Central memory CD8-positive, alpha-beta T cell (primary cell): ENCODE measurements at places on chromosomes 5 and 9.

DNA sequence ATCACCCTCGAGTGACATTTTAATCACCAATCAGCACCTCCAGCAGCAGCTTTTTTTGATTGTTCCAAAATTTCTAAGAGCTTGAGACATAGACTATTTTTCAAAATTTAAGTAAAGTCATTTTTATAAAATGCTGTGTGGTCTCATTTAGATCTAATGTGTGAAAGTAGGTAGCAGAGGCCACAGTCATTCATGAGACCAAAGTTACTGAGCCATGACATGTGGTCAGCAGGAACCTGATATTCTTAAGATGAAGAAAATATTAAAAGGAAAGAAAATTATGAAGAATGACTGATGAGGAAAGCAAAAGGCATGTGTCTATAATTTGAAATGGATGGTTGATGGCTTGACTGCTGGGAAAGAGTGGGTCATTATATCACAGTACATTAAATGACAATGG is 7.2 kb downstream of the FREM1 start:
- no peak for DNase-seq
- no peak overlapping the region for H3K4me3 ChIP-seq
- no peaks in the 10 kb centered on the region for H3K36me3 ChIP-seq
- no peaks in the 10 kb centered on the region for H3K27me3 ChIP-seq
- no peaks in the 10 kb centered on the region for H3K4me1 ChIP-seq
- no peak overlapping the region for H3K27ac ChIP-seq

- no peak overlapping the region for H3K27ac ChIP-seq
- no peaks in the 10 kb centered on the region for H3K4me1 ChIP-seq
- DNase-seq = no peak
- H3K4me3 ChIP-seq = no peak overlapping the region
- H3K27me3 ChIP-seq = no peaks in the 10 kb centered on the region
- no peaks in the 10 kb centered on the region for H3K36me3 ChIP-seq
Measured at GRCh38 chr5:87868792-87869191, 399.9 kb downstream of the TMEM161B start.

DNA sequence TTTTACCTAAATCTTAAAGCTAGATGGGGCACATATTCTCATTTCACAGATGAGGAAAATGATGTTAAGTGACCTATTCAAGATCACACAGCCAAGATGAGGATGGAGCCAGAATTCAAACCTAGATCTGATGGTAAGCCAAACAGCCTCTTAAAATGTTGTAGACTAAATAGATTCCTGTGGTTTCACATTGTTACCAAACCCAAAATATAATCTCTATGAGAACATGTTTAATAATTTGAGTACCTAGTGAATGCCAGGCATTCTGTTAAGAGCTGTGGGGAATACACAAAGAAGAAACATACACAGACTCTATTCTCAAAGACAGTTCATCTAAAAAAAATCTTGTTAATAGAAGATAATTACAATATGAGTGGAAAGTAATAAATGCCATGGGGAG is 25.2 kb downstream of the HOMER1 start:
- H3K27ac ChIP-seq = no peak overlapping the region
- H3K27me3 ChIP-seq = no peaks in the 10 kb centered on the region
- no peaks in the 10 kb centered on the region for H3K4me1 ChIP-seq
- DNase-seq = no peak
- H3K36me3 ChIP-seq = no peaks in the 10 kb centered on the region

DNA sequence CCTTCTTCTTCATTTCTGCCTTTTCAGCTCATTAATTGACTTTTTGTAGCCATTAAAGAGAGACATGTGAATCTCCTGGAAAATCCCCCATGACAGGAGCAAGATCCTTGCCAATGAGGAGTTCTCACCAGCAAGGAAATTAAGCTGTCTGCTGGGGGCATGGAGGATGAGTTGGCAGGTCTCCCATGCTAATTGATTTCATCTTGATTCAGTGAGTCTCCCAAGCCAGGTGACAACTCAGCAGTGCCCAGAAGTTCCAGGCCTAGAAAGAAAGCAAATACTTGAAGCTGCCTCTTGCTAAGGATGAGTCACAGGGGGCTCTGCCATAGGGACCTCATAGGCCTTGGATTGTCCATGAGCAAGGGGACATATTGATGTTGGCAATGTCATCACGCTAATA is 30.0 kb upstream of the ADRA1B start:
- no peak overlapping the region for H3K4me3 ChIP-seq
- DNase-seq = no peak
- H3K36me3 ChIP-seq = no peaks in the 10 kb centered on the region
- H3K4me1 ChIP-seq = no peaks in the 10 kb centered on the region
- peaks cover 58% of the 10 kb centered on the region for H3K27me3 ChIP-seq

- H3K4me3 ChIP-seq = no peak overlapping the region
- H3K4me1 ChIP-seq = no peaks in the 10 kb centered on the region
- DNase-seq = no peak
- no peaks in the 10 kb centered on the region for H3K36me3 ChIP-seq
Measured at GRCh38 chr5:104199771-104200170, 637.2 kb upstream of the NUDT12 start.

DNA sequence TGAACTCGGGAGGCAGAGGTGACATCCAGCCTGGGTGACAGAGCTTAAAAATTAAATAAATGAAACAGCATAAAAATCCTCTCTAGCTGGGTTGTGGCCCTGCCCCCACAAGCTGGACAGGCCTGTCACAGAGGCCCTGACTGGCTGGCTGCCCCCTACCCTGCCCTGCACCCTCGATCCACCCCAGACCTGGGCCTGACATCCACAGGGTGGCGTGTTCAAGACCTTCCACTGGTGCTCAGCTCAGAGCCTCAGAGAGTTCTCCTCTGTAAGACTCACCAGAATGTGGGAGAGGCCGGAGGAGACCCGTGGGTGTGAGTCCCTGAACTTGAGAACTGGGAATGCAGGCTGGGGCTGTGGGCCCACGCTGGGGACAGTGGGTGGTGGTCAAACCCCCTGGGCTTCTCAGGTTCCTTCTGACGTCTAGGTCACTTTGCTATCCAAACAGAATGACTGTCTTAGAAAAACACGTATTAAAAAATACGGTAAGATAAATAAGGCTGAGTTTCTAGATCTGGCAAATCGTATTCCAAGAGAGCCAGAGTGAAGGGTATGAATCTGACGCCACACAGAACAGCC is 9.7 kb upstream of the WDR38 start:
- H3K27ac ChIP-seq = no peak overlapping the region
- H3K27me3 ChIP-seq = peaks cover 9% of the 10 kb centered on the region
- H3K4me1 ChIP-seq = no peaks in the 10 kb centered on the region

DNA sequence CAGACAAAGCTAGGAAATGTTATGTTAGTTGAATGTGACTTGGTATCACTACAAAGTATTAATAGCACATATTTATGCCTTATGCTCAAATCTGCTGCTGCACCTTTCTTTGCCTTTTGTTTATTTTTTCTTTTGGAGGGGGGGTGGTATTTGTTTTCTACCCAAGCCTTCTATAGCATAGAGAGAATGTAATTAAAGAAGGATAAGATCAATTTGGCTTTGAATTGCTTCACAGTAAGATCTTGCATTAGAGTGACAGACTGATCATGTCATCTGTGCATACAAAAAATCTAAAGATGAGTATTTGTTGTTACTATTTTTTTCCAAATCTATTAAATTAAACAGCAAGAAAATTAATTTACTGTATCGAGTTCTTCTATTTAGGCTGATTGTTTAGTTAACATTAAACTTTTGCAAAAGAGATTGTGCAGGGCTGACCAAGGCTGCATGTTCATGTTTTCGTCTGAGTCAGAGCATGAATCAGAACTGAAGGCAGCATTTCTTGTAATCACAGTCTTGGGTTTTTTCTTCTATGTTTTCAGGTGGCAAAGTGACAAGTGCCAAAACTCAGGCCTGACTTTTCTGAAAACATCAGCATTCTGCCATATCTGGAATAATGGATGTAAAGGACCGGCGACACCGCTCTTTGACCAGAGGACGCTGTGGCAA is 1007.1 kb upstream of the WWC1 start:
- no peak for DNase-seq
- no peak overlapping the region for H3K27ac ChIP-seq
- H3K27me3 ChIP-seq = no peaks in the 10 kb centered on the region

- H3K27ac ChIP-seq = no peak overlapping the region
- H3K27me3 ChIP-seq = no peaks in the 10 kb centered on the region
- H3K36me3 ChIP-seq = peaks cover 3% of the 10 kb centered on the region
Measured at GRCh38 chr5:124651663-124652513, 94.6 kb downstream of the ZNF608 start.

DNA sequence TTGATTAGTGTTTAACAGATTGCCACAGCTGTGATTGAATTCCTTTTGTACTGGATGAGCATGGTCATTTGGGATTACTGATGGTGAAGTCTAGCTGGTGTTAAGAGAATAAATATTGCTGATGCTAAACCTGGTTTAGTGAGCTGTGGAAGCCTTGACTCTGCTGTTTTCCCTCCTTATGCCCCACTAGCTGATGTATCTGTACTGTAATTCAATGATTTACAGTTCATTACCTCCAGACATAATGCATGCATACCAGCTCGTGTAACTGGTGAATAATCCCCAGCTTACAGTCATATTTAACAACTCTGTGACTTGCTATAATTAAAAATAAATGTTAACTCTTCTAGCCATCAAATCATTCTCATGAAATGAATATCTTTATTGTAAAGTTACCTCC is 1.7 kb upstream of the CMYA5 start:
- no peaks in the 10 kb centered on the region for H3K27me3 ChIP-seq
- no peak overlapping the region for H3K4me3 ChIP-seq
- H3K4me1 ChIP-seq = peaks cover 10% of the 10 kb centered on the region
- H3K27ac ChIP-seq = no peak overlapping the region
- peaks cover 31% of the 10 kb centered on the region for H3K36me3 ChIP-seq
- no peak for DNase-seq

DNA sequence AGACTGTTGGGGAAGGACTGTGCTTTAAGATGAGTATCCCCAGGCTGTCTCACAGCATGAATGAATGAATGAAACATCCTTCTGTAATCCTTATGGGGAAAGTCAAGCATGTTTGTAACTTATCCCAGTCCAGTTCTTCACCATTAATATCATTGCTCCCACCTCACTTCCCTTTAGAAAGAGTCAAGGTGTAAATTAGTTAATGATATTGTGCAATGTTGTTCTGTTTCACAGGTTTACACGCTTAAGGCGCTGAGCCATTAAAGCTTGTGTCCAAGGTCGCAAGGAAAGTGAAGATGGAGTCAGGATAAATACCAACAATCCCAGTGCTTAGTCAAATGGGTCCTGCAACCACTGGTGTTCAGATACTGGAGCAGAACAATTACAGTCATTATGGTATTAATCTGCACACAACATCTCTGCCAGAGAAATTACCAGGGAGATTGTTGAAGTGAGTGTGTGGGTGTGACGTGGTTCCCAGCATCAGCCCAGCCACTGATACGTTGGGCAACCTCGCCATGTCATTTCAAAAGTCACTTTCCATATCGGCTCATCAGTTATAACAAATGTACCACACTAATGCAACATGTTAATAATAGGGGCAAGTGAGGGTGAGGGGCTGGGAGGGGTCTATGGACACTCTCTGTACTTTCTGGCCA is 1.5 kb upstream of the MYO10 start:
- H3K4me3 ChIP-seq = peak overlapping the region; percentile 25
- peaks cover 51% of the 10 kb centered on the region for H3K27me3 ChIP-seq
- no peaks in the 10 kb centered on the region for H3K36me3 ChIP-seq
- no peak for DNase-seq
- no peak overlapping the region for H3K27ac ChIP-seq

- H3K36me3 ChIP-seq = no peaks in the 10 kb centered on the region
- DNase-seq = no peak
- no peak overlapping the region for H3K4me3 ChIP-seq
- H3K4me1 ChIP-seq = peaks cover 28% of the 10 kb centered on the region
- H3K27me3 ChIP-seq = peaks cover 85% of the 10 kb centered on the region
Measured at GRCh38 chr9:1052365-1053281, 2.5 kb downstream of the DMRT2 start.

DNA sequence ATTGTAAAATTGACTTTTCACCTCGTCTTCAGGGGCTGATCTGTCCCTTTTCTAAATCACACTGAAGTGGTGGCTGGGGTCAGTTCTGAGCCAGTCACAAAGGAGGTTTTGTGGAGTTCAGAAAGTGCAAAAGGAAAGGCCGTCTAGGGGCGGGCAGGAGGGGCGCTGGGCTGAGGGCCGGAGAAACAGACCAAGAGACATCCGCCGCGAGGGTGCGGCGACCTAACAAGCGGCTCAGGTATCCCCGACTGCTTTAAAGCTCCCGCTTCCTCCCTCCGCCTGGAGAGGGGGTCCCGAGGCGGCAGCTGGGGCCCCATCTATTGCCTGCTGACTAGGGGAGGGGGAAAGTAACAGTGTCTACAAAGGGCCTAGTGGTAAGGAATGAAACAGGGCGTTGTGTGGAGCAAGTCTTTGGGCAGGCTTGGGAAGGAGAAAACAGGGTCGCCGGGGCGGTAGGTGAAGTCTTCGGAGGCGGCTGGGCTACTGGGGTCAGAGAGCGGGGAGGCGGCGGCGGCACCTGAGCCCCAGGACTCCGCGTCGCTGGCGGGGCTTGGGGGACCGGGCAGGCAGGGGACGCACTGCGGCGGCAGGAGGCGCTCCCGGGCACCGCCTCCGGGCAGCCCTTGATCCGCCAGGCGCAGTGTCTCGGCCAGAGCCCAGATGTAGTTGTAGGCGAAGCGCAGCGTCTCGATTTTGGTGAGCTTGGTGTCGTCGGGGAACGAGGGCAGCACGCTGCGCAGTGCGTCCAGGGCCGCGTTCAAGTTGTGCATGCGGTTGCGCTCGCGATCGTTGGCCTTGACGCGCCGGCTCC is 950 bp downstream of the NEUROG1 start:
- DNase-seq = no peak
- no peaks in the 10 kb centered on the region for H3K36me3 ChIP-seq
- H3K27me3 ChIP-seq = peaks cover 100% of the 10 kb centered on the region
- H3K4me3 ChIP-seq = no peak overlapping the region
- peaks cover 6% of the 10 kb centered on the region for H3K4me1 ChIP-seq
- no peak overlapping the region for H3K27ac ChIP-seq

DNA sequence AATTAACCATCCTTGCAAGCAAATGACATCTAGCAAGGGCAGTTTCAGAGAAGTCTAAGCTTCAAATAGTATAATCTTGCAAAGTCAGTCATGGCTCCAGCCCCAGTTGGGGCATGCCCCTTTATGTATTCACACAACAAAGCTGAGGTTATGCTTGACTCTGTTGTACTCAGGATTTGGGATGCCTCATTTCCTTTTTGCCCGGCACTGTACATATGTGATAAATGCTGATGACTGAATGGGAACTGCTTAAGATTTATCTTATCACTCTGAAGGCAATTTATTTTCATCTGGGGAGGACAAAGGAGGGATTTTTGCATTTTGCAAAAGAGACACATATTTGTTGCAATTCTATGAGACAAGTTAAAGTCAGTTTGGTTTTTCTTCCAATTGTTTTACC is 219.2 kb downstream of the TRPM3 start:
- no peaks in the 10 kb centered on the region for H3K4me1 ChIP-seq
- no peaks in the 10 kb centered on the region for H3K36me3 ChIP-seq
- no peaks in the 10 kb centered on the region for H3K27me3 ChIP-seq

- H3K27ac ChIP-seq = no peak overlapping the region
- H3K27me3 ChIP-seq = no peaks in the 10 kb centered on the region
- no peak overlapping the region for H3K4me3 ChIP-seq
- no peak for DNase-seq
- no peaks in the 10 kb centered on the region for H3K4me1 ChIP-seq
- no peaks in the 10 kb centered on the region for H3K36me3 ChIP-seq
Measured at GRCh38 chr9:13957089-13957488, 356.9 kb downstream of the NFIB start.

- DNase-seq = no peak
- H3K27ac ChIP-seq = peak overlapping the region; percentile 24
- peaks cover 3% of the 10 kb centered on the region for H3K36me3 ChIP-seq
- H3K27me3 ChIP-seq = no peaks in the 10 kb centered on the region
- no peak overlapping the region for H3K4me3 ChIP-seq
Measured at GRCh38 chr5:142834504-142834903, 64.3 kb downstream of the ARHGAP26 start.
